Dermis microvascular lymphatic vessel endothelial cell (primary cell): ENCODE measurements at places on chromosomes 12 and 14. TPM values are rescaled to one million over a fixed set of nuclear protein-coding genes. Genes with fewer than 3 reads are reported as not detected.

CLMN gene
- 0.26 and 0.63 TPM in 2 replicates for total RNA-seq

CIDEB gene
- total RNA-seq = 1.5 and 2.4 TPM in 2 replicates

SLC6A15 gene
- 4.7 and 7.7 TPM in 2 replicates for total RNA-seq

CATSPERB gene
- 0.13 and 1.6 TPM in 2 replicates for total RNA-seq

KRT3 gene
- total RNA-seq = not detected in 2 replicates

SLC38A2 gene
- total RNA-seq = 451 and 539 TPM in 2 replicates

KLHL33 gene
- total RNA-seq = under 0.01 and 0.13 TPM in 2 replicates

TAS2R7 gene
- under 0.01 TPM in 1 of 2 replicates, not detected in the other for total RNA-seq

DYNLL1 gene
- 241 and 279 TPM in 2 replicates for total RNA-seq

KRT72 gene
- total RNA-seq = not detected in 2 replicates
